Gastrocnemius medialis (tissue), 4 donors: ENCODE measurements at places on chromosomes 16 and 17. TPM values are rescaled to one million over a fixed set of nuclear protein-coding genes. Genes with fewer than 3 reads are reported as not detected.
A peak's percentile ranks its signal among the peaks of the same experiment; 100 is the strongest.

GRCh38 chr16:88471575-88471974 is 18.5 kb downstream of the ZFPM1 start:
- no peak for DNase-seq

- DNase-seq, result no peak
These were observed 471.6 kb downstream of the SOX9 start for GRCh38 chr17:72592242-72592966.

DNA sequence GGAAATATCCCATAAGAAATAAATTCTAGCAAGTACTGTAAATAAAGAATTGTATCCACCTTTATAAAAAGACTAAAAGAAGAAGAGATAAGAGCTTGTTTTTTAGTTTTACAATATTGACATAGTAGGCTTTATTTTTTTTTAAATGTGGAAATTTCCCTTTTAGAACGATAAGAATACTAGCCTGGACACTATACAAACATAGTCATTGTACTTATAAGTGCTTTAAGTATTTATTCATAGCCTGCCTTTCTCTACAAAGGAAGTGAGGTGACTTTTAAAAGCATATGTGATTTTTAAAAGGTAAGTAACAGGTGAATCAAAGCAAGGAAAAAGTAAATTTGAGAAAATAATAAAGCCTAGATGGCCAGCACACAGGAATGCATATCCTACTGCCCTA is 17.7 kb downstream of the TOX3 start:
- DNase-seq, result no peak

GRCh38 chr16:87789437-87790291 is 23.9 kb upstream of the KLHDC4 start:
- DNase-seq, result peak; percentile 60

- DNase-seq, result no peak
These were observed 105.2 kb upstream of the ZNF750 start for GRCh38 chr17:82944990-82945389.

KRT40 gene
- total RNA-seq, result not detected

SLFN12L gene
- 0.10 TPM for total RNA-seq
